ENCODE measurements at places on chromosomes 7 and 10. TPM values are rescaled to one million over a fixed set of nuclear protein-coding genes. Genes with fewer than 3 reads are reported as not detected.

ADAM22 gene
- total RNA-seq = 0.61 TPM

NPTX2 gene
- total RNA-seq = 9.7 TPM

MALRD1 gene
- not detected for total RNA-seq

DNAJB6 gene
- total RNA-seq = 143 TPM

NODAL gene
- total RNA-seq = not detected

- DNase-seq = no peak
Observed at GRCh38 chr10:18010050-18010449, 58.3 kb downstream of the SLC39A12 start.

GRCh38 chr7:99196536-99197258, 11.2 kb downstream of the KPNA7 start:
- DNase-seq = no peak

GRCh38 chr10:60479305-60480020, 89.8 kb upstream of the ANK3 start:
- no peak for DNase-seq

DNA sequence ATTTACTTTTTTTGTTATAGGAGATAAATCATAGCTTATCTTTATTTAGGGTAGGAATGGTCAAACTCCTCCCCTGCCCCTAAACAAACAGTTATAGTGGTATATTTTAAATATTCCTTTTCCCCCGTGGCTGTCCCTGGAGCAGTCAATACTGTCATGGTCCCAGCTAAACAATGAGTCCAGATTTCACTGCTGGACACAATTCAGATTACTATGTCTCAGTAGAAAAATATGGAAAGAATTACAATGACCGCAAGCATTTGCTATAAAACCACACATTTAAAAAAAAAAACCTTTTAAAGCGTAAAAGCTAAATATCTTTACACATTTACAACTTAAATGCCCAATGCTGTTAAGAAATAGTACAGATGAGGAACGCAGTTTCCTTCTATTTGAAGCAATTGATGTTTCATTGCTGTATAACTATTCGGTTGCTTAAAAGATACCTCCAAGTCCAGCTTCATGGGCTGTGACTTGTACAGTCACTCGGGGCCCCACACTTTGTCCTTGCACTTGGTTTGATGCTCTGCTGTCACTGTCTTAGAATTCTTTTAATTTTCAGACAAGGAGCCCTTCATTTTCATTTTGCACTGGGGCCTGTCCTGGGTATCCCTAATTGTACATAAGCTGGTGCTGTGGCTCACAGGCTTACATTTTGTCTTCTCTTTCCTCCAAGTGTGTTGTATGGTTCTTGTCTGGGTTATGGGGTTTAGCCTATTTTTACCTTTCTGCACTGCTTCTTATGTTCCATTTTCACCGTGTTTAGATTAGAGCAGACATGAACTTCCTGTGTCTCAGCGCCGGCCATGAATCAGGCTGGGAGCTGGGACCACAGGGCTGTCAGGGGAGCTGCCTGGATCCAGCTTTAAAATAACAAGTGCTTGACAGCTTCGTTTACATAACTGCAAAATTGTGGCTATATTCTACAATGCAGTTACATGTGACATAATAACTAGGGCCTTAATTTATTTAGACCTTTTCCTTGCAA, 530.2 kb upstream of the FZD8 start:
- DNase-seq = no peak

DNA sequence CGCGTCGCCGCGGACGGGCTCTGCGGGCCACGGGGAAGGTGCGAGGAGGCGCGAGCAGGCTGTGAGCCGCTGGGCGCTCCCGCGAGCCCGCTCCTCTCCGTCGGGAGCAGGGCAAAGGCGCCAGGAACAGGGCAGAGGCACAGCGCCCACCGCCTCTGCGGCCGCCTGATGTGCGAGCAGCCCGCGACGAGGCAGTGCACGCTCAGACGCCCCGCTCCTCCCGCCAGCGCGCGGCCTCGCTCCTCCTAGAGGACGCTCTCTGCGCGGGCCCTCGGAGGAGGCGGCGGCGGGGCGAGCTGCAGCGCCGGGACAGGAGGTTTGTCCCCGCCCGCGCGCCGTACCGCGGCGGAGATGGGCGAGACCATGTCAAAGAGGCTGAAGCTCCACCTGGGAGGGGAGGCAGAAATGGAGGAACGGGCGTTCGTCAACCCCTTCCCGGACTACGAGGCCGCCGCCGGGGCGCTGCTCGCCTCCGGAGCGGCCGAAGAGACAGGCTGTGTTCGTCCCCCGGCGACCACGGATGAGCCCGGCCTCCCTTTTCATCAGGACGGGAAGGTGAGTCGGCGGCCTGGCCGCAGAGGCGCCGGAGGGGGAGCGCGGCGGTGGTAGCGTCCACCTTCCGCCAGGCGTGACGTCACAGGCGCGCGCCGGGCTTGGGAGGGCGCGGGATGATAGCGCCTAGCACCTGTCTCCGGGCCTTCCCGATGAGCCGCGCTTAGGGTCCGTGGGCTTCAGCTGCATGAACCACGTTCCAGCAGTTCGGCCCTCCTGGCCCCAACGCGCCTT, 731 bp downstream of the LANCL2 start:
- peak; percentile 60 for DNase-seq

- no peak for DNase-seq
Observed at GRCh38 chr7:3436746-3437145, 135.7 kb downstream of the SDK1 start.

GRCh38 chr7:7564323-7564780, 2.3 kb upstream of the MIOS start:
- DNase-seq = no peak

DNA sequence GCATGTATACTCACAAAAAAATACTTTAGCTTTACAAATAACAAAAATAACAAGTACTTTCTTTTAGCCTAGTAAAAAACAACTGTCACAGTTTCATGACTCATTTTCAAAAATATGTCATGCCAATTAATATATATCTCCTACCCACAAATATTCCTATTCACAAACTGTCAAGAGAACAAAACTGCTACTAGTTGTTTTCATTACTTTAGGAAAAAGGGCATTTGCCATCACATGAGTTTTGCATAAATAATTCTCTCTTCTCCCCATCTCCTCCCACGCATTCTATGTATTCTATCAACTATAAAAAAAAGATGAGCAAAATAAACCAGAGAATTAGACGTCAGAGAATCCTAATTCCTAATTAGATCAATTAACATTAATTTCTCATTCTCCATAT, 87.6 kb downstream of the PIP4K2A start:
- no peak for DNase-seq

DNA sequence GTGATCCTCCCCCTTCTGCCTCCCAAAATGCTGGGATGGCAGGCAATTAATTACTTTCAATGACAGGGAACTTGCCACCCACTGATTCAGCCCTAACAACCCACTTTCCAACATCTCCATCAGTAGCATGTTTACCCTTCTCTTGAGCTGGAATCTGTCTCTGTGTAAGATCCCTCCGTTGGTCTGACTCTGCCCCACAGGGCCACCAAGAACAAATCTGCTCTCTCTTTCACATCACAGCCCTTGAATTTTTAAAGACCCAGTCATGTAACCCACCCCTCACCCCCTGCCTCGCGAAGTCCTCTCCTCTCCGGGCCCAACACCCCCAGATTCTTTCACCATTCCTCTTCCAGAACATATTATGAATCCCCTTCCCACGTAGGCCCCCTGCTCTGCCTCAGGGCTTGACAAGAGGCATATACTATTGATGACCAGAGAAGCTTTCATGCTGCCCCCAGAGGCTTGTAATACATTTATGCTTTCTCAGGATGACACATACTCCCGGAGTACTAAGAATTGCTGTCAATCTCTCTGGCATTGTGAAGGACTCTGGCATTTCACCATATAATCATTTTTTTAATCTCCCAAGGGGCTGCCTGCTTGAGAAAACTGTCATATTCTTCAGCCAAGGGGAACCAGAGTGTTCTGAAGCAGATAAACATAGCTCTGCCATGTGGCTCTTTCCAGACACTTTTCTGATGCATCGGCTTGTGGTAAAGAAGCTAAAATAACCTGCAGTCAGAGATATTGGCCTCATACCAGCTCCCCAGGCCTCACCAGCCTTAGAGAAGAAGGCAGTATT, 179.2 kb upstream of the AUTS2 start:
- DNase-seq = no peak

DNA sequence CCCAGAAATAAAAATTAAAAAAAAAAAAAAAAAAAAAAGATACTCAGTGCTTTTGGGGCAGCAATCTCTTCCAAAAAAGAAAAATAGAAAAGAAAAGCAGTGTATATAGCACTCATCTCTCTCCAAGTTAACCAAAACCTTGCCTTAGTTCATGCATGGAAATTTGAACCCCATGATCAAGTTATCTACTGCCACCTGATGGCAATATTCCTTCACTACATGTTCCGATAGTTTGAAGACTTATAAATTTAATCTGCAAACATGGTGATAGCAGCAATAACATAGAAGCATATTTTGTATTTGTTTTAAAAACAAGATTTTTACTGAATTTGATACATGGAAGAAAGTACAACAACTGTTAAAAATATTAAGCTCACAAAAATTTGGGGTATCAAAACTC, 48.6 kb upstream of the SLIT1 start:
- DNase-seq = no peak

- no peak for DNase-seq
Observed at GRCh38 chr10:87918254-87918859, 54.9 kb downstream of the PTEN start.

DNA sequence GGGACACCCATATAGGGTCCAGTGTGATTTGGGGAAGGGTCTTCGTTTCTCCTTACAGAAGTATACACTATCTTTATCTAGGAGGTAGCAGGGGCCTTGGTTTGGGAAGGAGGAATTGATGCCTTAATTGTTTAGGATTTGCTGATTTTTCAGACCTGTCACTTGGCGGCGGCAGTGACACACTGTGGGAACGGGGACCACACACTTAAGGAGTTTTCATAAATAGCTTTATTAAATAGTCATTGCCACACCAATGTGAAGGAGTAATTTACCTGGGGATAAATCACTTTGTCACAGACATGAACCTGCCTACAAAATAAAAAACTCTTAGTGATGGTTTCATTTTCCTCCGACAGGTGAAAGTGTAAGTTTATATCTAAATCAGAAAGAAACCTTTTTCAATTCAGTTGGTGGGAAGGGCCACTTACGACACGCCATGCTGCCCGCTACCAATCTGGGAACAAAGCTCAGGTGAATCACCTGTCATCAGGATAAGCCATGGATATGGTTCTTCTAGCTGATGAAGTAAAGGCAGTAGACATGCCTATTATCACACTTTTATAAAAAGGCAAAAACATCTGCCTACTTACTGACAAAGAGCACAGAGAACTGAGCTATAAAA, 12.3 kb upstream of the ENO4 start:
- DNase-seq = no peak

All from esophagus squamous epithelium (tissue), 5 donors.